CD8-positive, alpha-beta memory T cell (primary cell): ENCODE measurements at places on chromosomes 11 and 22.
A peak's percentile ranks its signal among the peaks of the same experiment; 100 is the strongest.

GRCh38 chr22:31289344-31289743, 2.9 kb downstream of the PIK3IP1 start:
- H3K27ac ChIP-seq = peak overlapping the region; percentile 98
- no peak for DNase-seq
- peaks cover 68% of the 10 kb centered on the region for H3K4me1 ChIP-seq
- peaks cover 40% of the 10 kb centered on the region for H3K36me3 ChIP-seq
- H3K27me3 ChIP-seq = no peaks in the 10 kb centered on the region

DNA sequence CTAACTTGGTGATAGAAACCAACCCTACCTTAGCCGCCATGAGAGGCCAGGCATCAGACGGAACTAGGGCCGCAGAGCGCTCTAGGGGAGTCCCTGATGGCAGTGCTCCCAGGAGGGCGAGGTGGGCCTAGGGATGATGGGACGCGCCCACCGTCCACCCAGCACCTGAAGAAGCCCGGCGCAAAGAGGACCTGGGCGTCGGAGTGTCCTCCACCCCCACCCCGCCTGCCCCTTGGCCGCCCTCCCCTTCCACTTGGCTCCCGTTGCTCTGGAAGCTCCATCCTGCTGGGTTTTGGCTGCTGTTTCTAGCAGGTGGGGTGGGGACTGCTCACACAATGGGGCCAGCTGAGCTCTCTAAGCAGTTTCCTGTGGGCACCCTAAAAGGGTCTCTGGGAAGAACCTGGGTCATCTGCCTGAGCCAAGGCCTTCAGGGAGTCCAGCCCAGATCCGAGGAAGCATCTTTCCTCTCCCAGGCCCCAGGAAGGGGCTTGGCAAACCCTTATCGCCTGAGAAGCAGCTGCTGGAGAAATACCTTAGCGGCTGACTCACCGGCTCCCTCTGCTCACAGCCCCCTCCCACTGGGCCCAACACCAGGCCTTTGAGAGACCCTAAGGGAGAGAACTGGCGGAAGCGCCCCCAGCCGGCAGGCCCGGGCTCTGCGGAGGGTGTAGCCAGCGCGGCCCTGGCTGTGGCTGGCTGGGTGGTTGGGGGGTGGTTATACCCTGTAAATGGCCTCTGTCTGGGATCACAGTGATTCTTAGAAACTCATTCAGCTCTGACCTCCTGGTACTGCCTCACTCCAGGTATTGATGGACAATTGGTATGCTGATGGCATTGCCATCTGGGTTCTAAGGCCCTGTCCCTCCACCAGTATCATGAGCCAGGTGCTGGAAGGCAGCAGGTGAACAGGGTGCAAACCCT, 19.3 kb downstream of the CREB3L1 start:
- peaks cover 3% of the 10 kb centered on the region for H3K27me3 ChIP-seq
- H3K27ac ChIP-seq = peak overlapping the region; percentile 25
- H3K4me3 ChIP-seq = no peak overlapping the region
- no peaks in the 10 kb centered on the region for H3K36me3 ChIP-seq

GRCh38 chr11:70134490-70134889, 56.4 kb downstream of the ANO1 start:
- no peak for DNase-seq
- no peak overlapping the region for H3K4me3 ChIP-seq
- H3K36me3 ChIP-seq = no peaks in the 10 kb centered on the region
- H3K27me3 ChIP-seq = no peaks in the 10 kb centered on the region
- no peaks in the 10 kb centered on the region for H3K4me1 ChIP-seq

GRCh38 chr22:35754761-35755160, 37.1 kb downstream of the APOL5 start:
- no peaks in the 10 kb centered on the region for H3K36me3 ChIP-seq
- no peaks in the 10 kb centered on the region for H3K4me1 ChIP-seq
- H3K27ac ChIP-seq = no peak overlapping the region
- DNase-seq = no peak

DNA sequence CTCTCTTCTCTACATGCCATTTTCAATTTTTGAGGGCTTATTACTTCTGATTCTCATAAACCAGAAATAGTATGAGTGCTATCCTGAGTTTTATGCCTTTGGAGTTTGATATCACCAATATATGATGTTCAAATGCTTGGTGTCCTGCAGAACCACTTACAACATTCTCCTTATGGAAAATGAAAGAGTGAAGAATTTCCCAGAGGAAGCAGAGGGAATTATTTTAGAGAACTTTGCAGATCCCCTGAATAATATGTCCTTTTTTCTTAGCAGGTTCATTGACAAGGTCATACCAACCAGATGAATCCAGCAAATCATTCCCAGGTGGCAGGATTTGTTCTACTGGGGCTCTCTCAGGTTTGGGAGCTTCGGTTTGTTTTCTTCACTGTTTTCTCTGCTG, at the start of gene OR4D5:
TSS of gene OR4D5 (plus strand) at position 301 of the 400 bp plus-strand sequence. CDS start at position 301, 0 bp downstream.
- H3K4me3 ChIP-seq = no peak within 1 kb of the TSS
- H3K27me3 ChIP-seq = no peaks in the 10 kb centered on the region
- no peaks in the 10 kb centered on the region for H3K36me3 ChIP-seq

DNA sequence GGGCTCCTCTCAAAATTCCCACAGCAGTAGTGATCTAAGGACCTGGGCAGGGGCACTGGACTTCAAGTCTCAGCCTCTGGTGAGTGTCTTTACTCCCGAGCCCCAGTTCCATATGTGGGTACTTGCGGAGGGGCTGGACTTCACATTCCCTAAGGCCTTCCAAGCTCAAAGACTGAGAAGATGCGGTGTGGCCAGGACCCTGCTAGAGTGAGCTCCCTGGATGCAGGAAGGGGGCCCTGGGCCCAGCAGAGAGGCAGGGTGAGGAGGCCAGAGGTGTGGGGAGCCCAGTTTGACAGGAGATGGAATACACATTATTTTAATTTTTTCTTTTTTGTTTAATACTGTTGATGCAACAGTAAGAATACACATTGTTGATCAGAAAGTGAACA, 83.7 kb downstream of the IGLL1 start:
- no peaks in the 10 kb centered on the region for H3K27me3 ChIP-seq
- no peak for DNase-seq
- no peak overlapping the region for H3K4me3 ChIP-seq
- H3K36me3 ChIP-seq = no peaks in the 10 kb centered on the region
- H3K27ac ChIP-seq = no peak overlapping the region
- peaks cover 9% of the 10 kb centered on the region for H3K4me1 ChIP-seq

- H3K36me3 ChIP-seq = no peaks in the 10 kb centered on the region
- DNase-seq = no peak
- no peaks in the 10 kb centered on the region for H3K27me3 ChIP-seq
- H3K4me1 ChIP-seq = no peaks in the 10 kb centered on the region
- no peak overlapping the region for H3K4me3 ChIP-seq
- H3K27ac ChIP-seq = no peak overlapping the region
Observed at GRCh38 chr11:78031629-78032028, 8.6 kb upstream of the KCTD14 start.

GRCh38 chr11:17967661-17968060, 45.2 kb downstream of the SERGEF start:
- H3K4me1 ChIP-seq = no peaks in the 10 kb centered on the region
- H3K27me3 ChIP-seq = no peaks in the 10 kb centered on the region
- peaks cover 5% of the 10 kb centered on the region for H3K36me3 ChIP-seq

DNA sequence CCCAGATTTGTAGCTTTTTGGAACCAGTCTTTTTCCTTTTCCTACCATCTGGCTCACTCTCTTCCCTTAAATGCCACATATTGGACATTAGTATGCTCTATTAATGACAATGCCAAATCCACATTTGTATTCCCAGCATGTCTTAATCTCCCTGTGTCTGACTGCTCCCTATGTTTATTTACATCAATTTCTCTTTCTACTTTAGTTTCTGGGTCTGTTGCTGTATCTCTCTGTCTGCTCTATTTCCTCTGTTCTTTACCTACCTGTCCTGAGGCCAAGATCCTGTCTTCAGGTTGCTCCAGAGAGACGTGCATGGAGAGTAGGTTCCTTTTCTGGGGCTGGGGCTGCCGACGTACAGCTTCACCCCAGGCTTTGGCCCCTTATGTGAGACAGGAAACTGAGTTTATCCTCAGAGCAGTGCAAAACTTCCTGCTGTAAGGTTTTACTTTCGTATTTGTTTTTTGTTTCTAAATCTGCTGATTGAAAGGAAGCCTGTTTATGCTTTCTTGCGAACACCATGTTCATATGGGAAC, 25.6 kb downstream of the OR2AG2 start:
- peak overlapping the region; percentile 64 for H3K27ac ChIP-seq
- no peaks in the 10 kb centered on the region for H3K36me3 ChIP-seq
- peaks cover 43% of the 10 kb centered on the region for H3K4me1 ChIP-seq
- peak overlapping the region; percentile 73 for H3K4me3 ChIP-seq
- H3K27me3 ChIP-seq = no peaks in the 10 kb centered on the region
- peak; percentile 33 for DNase-seq

- no peaks in the 10 kb centered on the region for H3K36me3 ChIP-seq
- no peaks in the 10 kb centered on the region for H3K4me1 ChIP-seq
- H3K27ac ChIP-seq = no peak overlapping the region
- DNase-seq = no peak
- H3K27me3 ChIP-seq = no peaks in the 10 kb centered on the region
- no peak overlapping the region for H3K4me3 ChIP-seq
Observed at GRCh38 chr11:130995266-130995665, 79.0 kb upstream of the SNX19 start.

DNA sequence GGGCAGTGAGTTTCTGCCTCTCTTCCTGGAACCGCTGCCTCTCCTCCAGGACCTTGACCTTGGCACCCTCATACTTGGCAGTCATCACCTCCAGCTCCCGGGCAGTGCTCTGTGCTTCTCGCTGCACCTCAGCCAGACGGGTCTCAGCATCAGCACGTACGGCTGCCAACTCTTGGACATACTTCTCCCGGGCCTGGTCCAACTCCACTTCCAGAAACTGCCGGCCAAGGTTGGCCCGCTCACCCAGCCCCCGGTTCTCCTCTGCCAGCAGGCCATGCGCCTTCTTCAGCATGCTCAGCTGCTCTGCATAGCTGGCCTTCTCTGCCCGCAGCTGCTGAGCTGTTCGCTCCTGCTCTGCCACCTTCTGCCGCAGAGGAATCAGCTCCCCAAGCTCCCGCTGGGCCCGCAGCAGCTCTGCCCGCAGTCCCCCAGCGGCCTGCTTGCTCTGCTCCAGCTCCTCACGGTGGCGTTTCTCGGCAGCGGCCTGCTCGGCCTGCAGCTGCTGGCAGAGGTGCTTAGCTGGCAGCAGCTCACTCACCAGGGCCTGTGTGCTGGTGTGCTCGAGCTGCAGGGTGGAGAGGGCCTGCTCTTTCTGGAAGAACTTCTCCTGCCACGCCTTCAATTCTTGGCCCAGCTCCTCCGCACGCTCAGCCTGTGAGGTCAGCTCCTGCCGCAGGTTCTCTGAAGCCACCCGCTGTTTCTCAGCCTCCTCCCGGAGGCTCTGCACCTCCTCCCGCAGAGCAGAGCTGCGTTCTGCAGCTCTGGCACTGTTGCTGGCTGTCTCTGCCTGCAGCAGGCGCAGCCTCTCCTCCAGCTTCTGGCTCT, 14.4 kb downstream of the IL18BP start:
- DNase-seq = no peak
- peaks cover 92% of the 10 kb centered on the region for H3K36me3 ChIP-seq
- no peaks in the 10 kb centered on the region for H3K27me3 ChIP-seq
- no peaks in the 10 kb centered on the region for H3K4me1 ChIP-seq

GRCh38 chr11:62024936-62025486, 57.6 kb upstream of the FTH1 start:
- H3K36me3 ChIP-seq = no peaks in the 10 kb centered on the region
- peak overlapping the region; percentile 78 for H3K27ac ChIP-seq
- no peak for DNase-seq

- no peak overlapping the region for H3K4me3 ChIP-seq
- H3K36me3 ChIP-seq = no peaks in the 10 kb centered on the region
- H3K27ac ChIP-seq = no peak overlapping the region
- peaks cover 27% of the 10 kb centered on the region for H3K4me1 ChIP-seq
- H3K27me3 ChIP-seq = no peaks in the 10 kb centered on the region
Observed at GRCh38 chr22:47918276-47918921, 1155.9 kb downstream of the TBC1D22A start.

DNA sequence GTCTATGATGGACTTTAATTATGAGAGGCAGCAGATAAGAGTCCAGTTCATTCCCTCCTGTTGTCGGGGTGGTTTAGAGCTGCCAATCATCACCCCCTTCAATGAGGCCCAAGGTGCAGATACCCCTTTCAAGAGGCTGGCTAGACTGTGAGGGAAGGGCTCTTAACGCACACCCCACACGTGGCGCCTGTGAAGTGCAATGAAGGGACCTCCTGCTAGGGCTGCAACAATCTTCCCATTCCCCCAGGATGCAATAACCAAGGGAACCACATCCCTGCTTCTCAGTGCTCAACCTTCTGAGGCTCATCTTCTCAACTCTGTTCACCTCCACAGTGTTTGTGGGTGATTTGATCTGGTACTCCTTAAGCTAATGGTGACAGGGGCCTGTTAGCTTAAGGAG, 19.0 kb downstream of the TENM4 start:
- no peaks in the 10 kb centered on the region for H3K36me3 ChIP-seq
- no peak overlapping the region for H3K27ac ChIP-seq

- H3K27me3 ChIP-seq = peaks cover 32% of the 10 kb centered on the region
- no peak overlapping the region for H3K27ac ChIP-seq
Observed at GRCh38 chr11:61578819-61579675, 1.8 kb downstream of the SYT7 start.

GRCh38 chr22:46491946-46492345, 45.5 kb downstream of the CELSR1 start:
- H3K4me1 ChIP-seq = no peaks in the 10 kb centered on the region
- DNase-seq = no peak
- H3K27me3 ChIP-seq = no peaks in the 10 kb centered on the region
- H3K27ac ChIP-seq = no peak overlapping the region
- no peaks in the 10 kb centered on the region for H3K36me3 ChIP-seq

DNA sequence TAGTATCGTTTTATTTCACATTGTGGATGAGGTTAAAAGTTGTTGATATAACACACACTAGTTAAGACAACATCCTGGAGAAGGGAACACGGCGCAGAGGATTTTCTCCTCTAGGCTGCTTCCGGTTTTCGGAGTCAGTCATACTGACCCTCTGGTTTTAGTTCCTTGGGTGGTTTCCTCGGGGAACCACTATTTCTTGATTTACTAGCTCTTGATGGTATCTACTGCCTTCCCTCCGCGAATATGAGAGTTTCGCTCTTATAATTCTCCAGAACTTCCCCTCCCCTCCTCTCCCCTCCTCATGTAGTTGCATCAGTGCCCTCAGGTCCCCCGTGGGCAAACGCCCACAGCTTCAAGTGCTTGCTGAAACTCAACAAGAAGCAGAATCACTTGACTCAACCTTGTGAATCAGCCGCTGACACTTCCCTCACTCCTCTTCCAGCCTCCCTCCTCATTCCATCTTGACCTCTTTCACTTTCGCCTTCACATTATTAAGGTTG, 15.9 kb upstream of the APOBEC3A start:
- H3K27ac ChIP-seq = no peak overlapping the region
- peaks cover 8% of the 10 kb centered on the region for H3K4me1 ChIP-seq
- H3K4me3 ChIP-seq = peak overlapping the region; percentile 21
- no peaks in the 10 kb centered on the region for H3K36me3 ChIP-seq

GRCh38 chr11:81989093-81989492, 744.6 kb downstream of the FAM181B start:
- DNase-seq = no peak
- no peak overlapping the region for H3K4me3 ChIP-seq
- no peaks in the 10 kb centered on the region for H3K4me1 ChIP-seq
- no peak overlapping the region for H3K27ac ChIP-seq
- H3K27me3 ChIP-seq = no peaks in the 10 kb centered on the region
